ENCODE measurements at places on chromosomes 6 and 20. TPM values are rescaled to one million over a fixed set of nuclear protein-coding genes. Genes with fewer than 3 reads are reported as not detected.

DNA sequence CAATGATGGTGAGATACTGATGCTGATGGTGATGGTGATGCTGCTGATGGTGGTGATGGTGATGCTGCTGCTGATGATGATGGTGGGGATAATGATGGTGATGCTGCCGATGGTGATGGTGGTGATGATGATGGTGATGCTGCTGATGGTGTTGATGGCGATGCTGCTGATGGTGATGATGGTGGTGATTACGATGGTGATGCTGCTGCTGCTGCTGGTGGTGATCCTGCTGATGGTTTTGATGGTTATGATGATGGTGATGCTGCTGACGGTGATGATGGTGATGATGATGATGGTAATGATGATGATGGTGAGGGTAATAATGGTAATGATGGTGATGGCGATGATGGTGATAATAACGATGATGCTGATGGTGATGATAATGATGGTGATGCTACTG lies 50.0 kb downstream of the ARHGAP40 start:
- peaks cover 57% of the 10 kb centered on the region for H3K27me3 ChIP-seq
- no peak overlapping the region for H3K27ac ChIP-seq
- no peak overlapping the region for H3K4me3 ChIP-seq
- no peak for DNase-seq
- no peaks in the 10 kb centered on the region for H3K36me3 ChIP-seq
- H3K4me1 ChIP-seq = no peaks in the 10 kb centered on the region

GRCh38 chr20:20076297-20077065 lies 24.1 kb downstream of the CFAP61 start:
- no peaks in the 10 kb centered on the region for H3K36me3 ChIP-seq
- no peak overlapping the region for H3K4me3 ChIP-seq
- peaks cover 6% of the 10 kb centered on the region for H3K27me3 ChIP-seq
- H3K4me1 ChIP-seq = peaks cover 19% of the 10 kb centered on the region
- DNase-seq = no peak
- H3K27ac ChIP-seq = no peak overlapping the region

- H3K27me3 ChIP-seq = no peaks in the 10 kb centered on the region
- H3K36me3 ChIP-seq = no peaks in the 10 kb centered on the region
- no peak overlapping the region for H3K4me3 ChIP-seq
- H3K27ac ChIP-seq = no peak overlapping the region
- no peak for DNase-seq
- peaks cover 2% of the 10 kb centered on the region for H3K4me1 ChIP-seq
Observed at GRCh38 chr20:52943185-52943841, 28.8 kb upstream of the TSHZ2 start.

Gene SLC17A3
- total RNA-seq = 0.58 TPM

DNA sequence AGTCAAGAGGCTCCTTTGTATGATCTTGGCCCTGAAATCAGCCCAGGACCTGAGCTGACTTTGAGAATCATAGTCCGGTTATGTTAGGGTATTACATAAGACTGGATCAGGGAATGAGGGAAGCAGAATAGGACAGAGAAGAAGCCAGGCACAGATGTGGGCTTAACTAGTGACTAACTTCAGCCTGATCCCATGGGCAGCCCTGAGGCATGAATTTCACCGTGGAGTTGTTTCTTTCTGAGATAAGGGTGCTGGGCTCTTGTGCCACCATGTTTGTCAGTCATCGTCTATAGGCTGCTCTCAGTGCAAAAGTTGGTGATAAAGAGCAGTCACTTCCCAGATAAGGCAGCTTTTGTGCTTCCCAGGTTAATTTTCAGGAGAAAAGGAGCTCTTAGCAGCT lies 544.7 kb upstream of the SPTLC3 start:
- H3K27ac ChIP-seq = no peak overlapping the region
- H3K4me3 ChIP-seq = no peak overlapping the region
- no peak for DNase-seq

DNA sequence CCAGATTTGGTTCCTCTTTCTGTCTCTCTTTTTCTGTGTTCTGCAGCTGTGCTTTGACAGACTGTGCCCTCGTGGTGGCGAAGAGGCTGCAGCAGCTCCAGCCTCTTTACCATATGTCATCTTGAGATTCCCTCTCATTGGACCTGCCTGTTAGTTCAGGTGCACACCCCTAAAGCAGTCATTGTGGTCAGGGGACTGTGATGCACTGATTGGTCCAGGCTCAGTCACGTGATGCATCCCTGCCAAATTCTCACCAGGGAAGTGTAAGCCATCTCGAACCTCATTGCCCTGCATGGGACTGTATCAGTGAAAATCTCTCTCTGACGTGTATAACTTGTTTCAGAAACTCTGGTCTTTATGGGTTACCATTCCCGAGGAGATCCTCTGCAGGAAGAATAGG lies 160.3 kb downstream of the EYA2 start:
- H3K4me1 ChIP-seq = no peaks in the 10 kb centered on the region
- no peak overlapping the region for H3K4me3 ChIP-seq
- H3K27me3 ChIP-seq = peaks cover 5% of the 10 kb centered on the region
- H3K36me3 ChIP-seq = no peaks in the 10 kb centered on the region

DNA sequence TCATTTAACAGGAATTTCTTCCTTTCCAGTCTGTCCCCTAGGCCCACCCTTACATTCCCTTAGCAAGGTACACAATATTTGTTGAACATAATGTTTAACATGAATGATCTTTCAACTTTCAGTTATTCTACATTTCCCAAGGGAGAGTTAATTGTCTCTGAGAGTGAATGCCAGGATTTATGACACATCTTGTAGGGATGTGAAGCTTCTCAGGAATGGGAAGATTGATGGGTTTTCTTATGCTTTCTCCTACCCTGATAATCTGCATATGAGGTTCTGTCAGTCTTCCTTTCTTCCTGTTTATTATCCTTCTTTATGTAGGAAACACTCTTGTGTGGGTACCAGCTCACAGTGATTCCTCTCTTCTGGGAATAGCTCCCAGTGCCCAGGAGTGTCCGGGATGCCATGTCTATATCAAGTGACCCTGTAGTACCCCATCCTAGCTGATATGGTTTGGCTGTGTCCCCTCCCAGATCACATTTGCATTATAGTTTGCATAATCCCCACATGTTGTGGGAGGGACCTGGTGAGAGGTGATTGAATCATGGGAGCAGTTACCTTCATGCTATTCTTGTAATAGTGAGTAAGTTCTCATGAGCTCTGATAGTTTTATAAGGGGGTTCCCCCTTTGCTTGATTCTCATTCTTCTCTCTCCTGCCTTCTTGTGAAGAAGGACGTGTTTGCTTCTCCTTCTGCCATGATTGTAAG lies 7.1 kb upstream of the FYN start:
- no peak overlapping the region for H3K27ac ChIP-seq
- no peaks in the 10 kb centered on the region for H3K36me3 ChIP-seq
- peaks cover 10% of the 10 kb centered on the region for H3K27me3 ChIP-seq
- no peaks in the 10 kb centered on the region for H3K4me1 ChIP-seq

DNA sequence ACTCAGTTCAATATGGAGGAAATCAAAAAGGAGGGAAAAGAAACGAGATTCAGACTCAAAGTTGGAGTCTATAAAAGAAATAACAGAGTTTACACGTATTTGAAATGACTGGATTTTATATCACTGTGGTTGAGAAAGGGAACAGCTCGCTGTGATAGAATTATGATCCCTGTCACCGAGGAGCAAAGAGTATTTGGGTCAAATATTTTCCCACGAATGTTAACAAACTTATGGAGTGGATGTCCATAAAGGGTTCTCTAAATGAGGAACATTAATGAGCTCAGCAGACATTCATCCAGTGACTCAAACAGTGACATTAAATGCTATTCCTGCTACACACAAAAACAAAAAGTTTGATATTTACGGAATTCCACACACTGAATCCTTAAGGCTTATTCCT lies 57.9 kb downstream of the FHL5 start:
- no peak overlapping the region for H3K27ac ChIP-seq
- no peak for DNase-seq
- H3K36me3 ChIP-seq = no peaks in the 10 kb centered on the region

DNA sequence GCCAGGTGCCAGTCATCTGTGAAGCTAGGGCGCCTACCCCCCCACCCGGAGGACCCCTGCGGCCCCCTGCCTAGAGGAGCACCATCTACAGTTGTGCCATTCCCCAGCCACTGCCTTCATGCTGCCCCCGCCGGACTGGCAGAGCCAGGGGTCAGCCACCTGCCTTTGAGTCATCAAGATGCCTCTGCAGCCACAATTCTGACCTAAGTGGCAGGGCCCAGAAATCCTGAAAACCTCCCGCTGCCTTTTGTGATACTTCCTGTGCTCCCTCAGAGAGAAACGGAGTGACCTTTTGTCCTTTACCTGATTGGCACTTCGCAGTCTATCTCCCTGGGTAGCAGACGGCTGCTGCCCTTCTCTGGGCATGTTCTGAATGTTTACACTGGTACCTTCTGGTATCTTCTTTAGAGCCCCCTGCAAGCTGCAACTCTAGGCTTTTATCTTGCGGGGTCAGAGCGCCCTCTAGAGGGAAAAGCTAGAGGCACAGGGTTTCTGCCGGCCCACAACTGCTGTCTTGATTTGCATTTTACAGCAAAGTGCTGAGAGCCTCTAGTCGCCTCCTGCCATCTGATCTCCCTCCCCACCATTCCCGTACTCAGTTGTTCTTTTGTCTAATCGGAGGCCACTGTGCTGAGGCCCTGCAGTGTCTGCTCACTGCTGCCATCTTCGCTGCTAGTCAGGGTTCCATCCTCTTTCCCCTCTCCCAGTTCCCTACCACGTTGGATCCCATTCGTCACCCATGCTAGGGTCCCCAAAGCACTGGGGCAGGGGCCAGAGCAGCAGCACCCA lies 26.9 kb downstream of the SPATA2 start:
- H3K4me1 ChIP-seq = peaks cover 24% of the 10 kb centered on the region
- peak; percentile 49 for DNase-seq
- no peaks in the 10 kb centered on the region for H3K27me3 ChIP-seq
- peaks cover 1% of the 10 kb centered on the region for H3K36me3 ChIP-seq

DNA sequence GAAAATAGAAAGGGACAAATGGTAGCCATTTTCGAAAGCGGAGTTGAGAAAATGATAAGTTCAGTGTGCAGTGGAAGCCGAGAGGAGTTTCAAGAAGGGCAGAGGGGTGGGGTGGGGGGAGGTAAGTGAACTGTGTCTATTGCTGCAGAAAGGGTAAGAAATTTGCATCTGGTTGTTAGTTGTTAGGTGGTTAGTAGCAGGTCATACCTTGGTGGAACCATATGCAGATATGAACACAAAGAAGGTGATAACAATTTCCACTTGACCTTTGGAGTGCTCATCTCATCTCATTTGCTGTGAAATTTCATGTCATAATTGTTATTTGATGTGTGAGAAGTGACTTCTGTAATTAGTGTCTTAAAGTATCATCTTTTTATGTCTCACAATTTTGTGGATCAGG lies 288.2 kb downstream of the QKI start:
- peaks cover 2% of the 10 kb centered on the region for H3K36me3 ChIP-seq
- no peak overlapping the region for H3K27ac ChIP-seq
- H3K27me3 ChIP-seq = peaks cover 81% of the 10 kb centered on the region

Gene CST7
- total RNA-seq = not detected

Gene RIMS4
- total RNA-seq = 8.2 TPM

Gene HACE1
- total RNA-seq = 23.6 TPM

DNA sequence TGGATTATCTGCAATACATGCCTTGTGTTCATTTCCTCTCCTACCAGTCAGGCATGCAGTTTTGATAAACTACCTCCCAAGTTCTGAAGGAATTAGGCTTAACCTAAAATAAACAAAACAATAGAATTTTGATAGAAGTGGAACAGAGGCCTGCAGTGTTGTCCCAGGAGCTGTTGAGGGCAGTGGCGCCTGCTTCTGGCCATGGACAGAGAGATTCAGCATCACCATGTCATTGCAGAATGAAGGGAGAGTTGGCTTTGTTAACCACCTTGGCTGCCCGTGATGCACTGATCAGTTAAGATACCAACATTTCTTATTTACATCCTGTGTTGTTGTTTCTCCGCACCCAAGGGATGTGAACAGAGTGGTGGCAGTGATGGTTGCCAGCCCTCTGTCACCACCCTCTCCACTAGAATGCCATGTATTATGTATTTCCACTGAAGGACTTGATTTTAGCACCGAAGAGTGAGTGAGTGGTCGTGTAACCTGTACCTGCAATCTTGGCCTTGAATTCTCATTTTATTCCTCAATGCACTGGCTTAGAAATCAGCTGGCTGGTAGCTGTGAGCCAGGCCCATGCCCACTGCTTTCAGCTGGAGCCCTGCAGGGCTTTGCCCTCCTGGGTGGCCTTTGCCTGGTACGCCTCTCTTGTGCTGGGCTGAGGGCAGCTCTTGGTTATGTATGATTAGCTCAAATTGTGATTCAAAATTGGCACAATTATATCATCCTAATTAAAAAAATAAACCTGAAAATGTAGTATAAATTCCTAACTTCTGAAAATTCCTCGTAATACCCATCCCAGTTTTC lies 56.5 kb downstream of the SHLD1 start:
- no peak overlapping the region for H3K4me3 ChIP-seq
- no peaks in the 10 kb centered on the region for H3K36me3 ChIP-seq
- DNase-seq = no peak
- no peaks in the 10 kb centered on the region for H3K27me3 ChIP-seq
- peaks cover 8% of the 10 kb centered on the region for H3K4me1 ChIP-seq

Gene TRIM10
- not detected for total RNA-seq
